ENCODE measurements at places on chromosomes 6 and 20.
A peak's percentile ranks its signal among the peaks of the same experiment; 100 is the strongest.

DNA sequence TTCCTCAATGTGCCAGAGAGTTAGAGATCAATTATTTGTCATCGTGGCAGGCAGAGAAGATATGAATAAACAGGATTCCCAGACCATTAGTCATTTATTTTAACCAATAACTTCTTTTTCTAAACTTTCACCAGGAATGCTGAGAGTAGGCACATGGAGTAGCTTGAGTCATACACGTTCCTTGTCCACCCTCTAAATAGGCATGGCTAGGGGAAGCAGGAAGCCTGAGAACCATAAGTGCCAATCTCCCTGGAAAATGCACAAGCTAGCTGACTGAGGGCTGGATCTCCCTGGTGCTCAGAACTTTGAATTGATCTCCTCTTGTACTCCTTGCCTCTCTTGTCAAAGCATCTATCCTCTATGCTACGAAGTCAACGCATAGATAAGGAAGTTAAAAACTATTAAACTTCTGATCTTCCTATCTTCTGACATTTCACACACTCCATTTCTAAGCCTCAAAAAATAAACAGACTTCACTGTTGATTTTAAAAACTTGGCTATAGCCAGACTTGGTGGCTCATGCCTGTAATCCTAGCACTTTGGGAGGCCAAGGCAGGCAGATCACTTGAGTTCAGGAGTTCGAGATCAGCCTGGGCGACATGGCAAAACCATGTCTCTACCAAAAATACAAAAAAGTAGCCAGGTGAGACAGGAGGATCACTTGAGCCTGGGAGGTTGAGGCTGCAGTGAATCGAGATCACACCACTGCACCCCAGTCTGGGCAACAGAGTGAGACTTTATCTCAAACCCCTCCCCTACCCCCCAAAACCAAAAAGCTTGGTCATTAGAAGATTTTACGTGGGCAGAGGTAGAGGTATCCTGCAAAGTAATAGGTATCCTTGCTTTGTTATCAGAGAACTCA is 11.8 kb downstream of the ADTRP start:
- peak; percentile 98 for DNase-seq

DNA sequence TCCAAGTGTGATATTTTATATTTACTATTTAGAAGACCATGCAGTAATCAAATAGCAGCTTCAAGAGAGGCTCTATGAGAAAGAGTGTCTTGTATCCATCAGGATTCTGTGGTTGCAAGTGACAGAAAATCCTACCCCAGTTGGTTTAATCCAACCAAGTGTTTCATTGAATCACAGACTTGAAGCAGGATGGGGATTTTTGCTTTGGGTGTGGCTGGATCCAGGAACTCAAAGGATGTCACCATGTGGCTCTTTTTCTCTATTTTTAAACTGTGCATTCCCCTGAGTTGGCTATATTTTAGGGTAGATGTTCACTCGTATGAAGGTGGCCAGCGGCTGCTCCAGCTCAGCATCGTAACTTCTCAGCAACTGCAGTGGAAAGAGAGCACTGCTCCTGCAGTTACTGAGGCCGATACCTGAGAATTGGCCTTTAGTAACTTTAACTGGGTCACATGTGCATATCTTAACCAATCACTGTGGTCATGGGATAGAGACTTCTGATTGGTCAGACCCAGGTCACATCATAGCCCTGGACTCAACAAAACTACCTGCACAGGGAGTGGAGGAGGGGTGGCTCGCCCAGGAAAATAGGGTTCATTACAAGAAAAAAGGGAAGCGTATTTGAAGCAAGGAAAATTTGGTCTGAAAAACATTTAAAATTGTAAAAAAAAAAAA is 396.1 kb upstream of the SULF2 start:
- DNase-seq: no peak

DNA sequence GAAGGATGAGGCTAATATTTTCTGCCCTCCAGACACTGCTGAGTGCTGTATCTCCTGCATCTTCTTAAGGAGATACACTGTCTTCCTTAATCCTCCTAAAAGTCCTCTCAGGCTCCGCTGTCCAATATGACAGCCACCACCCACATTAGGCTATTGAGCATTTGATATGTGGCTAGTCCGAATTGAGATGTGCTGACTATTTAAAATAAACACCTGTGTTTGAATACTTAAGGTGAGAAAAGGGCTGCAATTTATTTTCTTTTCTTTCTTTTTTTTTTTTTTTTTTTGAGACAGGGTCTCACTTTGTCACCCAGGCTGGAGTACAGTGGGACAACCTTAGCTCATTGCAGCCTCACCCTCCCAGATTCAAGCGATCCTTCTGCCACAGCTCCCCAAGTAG is 3.1 kb upstream of the RGL2 start:
- DNase-seq: no peak

DNA sequence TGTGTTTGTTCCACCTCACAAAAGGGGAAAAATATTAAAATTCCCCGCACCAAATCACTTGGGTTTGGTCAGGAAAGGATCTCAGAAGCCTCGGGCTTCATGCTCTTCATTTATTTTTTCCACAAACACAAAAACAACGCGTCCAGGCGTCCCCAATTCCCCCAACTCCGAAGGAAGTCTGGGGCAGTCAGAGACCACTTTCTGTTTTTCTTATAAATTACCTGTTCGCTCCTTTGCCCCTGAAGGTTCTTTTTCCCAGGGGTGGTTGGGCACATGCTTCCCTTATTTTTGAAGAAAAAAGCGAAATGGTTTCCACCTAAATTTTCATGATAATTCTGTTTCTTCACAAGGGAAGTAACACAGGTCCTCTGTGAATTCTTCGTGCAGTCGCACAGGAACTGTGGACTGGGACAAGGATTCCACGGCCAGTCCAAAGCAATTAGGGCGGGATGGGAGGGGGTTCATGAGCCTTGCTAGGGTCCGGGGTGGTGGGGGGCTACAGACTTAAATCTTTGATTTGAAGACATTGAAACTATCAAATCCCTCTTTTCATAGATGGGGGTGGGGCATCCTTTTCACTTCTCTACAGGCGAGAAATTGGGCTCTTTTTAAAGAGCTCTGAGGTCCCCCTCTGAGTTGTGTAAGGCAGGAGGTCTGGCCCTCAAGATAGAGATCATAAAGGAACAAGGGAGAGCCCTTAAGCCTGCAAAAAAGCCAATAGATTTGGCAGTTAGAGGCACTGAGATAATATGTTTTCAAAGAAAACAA is 30.5 kb upstream of the HFE start:
- no peak for DNase-seq

- DNase-seq: no peak
Observed at GRCh38 chr6:147287869-147288271, 83.7 kb downstream of the STXBP5 start.

- no peak for DNase-seq
Observed at GRCh38 chr20:7305976-7306375, 538.5 kb downstream of the BMP2 start.

DNA sequence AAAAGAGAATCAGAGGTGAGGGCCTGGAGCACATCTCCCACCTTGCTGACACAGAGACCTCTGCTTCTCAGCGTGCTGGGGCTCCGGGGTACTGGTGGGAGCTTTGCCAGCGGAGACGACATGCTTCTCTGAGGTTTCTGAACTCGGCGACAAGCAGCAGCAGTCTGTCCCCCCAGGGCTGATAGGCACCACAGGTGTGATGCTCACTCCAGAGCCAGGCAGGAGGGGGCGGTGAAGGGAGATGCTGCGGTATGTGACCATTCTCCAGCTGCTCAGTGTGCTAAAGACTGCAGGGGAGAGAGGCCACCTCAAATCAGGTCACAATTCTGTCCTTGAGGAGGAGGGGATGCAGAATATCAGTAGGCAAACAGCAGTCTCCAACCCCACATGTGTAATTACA is 219.9 kb downstream of the ALDH8A1 start:
- DNase-seq: no peak

GRCh38 chr6:31858707-31859106 is 3.9 kb downstream of the NEU1 start:
- no peak for DNase-seq

- DNase-seq: no peak
Observed at GRCh38 chr6:47034926-47035325, 7.2 kb downstream of the ADGRF1 start.

- no peak for DNase-seq
Observed at GRCh38 chr6:79038061-79038460, 40.0 kb downstream of the PHIP start.
